ENCODE measurements at places on chromosomes 13 and 19.
A peak's percentile ranks its signal among the peaks of the same experiment; 100 is the strongest.

DNA sequence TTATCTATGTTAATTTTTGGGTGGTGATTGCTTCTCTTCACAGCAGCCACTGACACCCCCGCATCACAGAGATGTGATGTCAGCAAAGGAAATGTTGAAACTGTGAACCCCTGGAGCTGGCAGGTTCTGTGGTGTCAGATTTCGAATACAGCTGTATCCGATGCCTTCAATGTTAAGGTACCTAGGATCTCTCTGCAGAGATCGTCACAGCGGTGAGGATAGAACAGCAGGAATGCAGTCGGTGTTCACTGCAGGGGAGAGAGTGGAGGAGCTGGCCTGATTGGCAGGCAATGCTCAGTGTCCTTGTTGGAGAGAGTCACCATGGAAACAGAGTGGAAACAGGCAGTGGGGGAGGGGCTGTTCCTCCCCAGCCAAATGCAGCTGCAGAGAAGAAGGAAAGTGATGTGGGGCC, 79.5 kb upstream of the ZNF835 start:
- peak; percentile 81 for DNase-seq

GRCh38 chr19:32819419-32820400, 49.9 kb downstream of the SLC7A9 start:
- no peak for DNase-seq

GRCh38 chr19:41811036-41811435, 14.6 kb downstream of the CEACAM3 start:
- DNase-seq = no peak

DNA sequence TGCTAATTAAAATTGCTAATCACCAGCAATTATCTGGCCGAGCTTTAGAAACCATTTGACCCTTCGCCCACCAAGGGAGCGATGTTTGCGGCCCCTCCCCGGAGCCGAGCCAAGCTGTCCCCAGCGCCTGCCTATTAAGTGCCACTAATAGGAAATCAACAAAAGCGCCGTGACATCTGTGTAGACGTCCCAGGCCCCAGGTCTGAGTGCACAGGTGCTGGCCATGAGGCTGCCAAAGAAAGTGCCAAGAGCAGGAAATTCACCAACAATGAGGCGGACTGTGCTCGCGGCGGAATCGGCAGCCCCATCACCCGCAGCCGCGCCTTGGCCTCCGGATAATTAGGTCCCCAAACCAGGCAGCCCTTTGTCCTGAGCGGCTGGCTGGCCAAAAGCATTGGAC, 44.5 kb upstream of the SPACA7 start:
- DNase-seq = no peak

GRCh38 chr13:112446867-112447266, 70.7 kb downstream of the SPACA7 start:
- DNase-seq = no peak

DNA sequence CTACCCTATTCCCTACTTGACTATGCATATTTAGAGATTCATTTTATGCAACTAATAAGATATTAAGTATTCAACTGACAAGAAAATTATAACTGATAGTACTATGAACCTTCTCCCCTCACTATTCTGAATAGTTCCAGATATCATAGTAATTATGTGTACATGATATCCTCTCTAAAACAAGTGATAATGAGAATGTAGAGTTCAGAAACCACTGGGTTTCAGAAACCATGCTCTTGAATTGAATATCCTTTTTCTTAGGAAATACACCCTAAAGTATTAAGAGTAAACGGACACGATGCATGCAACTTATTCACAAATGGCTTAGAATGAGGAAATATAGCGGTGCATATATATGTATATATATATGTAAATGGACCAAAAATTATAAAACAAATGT, 160.9 kb downstream of the TBC1D4 start:
- no peak for DNase-seq

- DNase-seq = no peak
Observed at GRCh38 chr13:98489446-98490194, 87.3 kb downstream of the STK24 start.

DNA sequence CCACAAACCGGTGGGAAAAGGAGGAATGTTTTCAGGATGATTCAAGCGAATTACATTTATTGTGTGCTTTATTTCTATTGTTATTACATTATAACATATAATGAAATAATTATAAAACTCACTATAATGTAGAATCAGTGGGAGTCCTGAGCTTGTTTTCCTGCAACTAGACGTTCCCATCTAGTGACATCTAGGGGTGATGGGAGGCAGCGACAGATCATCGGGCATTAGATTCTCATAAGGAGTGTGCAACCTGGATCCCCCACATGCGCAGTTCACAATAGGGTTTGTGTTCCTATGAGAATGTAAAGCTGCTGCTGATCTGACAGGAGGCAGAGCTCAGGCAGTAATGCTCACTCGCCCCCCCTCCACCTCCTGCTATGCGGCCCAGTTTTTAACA, 54.5 kb downstream of the SPTBN4 start:
- no peak for DNase-seq

DNA sequence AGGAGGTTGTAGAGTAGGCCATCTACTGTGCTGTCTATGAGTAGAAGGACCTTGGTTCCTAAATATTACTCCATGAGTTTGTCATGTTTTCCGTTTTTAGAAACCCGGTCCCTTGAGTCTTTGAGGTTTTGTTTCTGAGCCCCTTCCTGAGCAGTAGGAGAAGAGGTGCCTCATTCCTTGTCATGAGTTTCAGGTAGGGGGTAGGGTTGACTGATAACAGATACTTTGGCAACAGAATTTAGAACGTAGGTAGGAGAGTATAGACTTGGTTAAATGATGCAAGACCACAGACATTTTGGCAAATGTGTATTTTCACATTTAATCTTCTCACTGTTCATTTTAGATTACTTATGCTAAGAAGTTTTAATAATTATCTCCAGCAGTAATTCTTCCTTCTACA, 24.6 kb downstream of the LMO7 start:
- DNase-seq = no peak

DNA sequence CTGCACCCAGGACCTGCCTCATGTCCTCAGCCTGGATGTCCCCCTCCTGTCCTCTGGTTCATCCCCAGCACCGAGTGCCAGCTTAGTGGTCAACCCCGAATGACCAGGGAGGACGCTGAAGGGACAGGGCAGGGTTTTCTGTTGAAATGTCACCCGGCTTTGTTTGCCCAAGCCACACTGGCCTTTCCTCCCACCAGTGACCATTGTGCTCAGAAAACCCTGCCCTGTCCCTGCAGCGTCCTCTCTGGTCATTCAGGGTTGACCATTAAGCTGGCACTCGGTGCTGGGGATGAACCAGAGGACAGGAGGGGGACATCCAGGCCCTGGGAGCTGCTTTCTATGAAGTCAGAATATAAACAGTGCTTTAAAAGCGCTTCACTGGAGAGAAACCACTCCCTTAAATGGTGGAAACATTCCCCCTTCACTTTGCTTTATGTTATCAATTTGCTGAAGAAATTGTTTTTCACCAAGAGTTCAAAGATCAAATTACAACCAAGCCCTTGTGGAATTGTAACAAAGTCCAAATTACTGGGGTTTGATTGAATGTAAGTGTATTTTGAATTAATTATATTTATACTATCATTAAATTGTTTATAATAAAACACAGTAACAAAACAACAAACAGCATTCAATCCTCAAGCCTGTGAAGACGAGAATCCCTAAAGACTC, 21.4 kb downstream of the CARS2 start:
- peak; percentile 30 for DNase-seq

- no peak for DNase-seq
Observed at GRCh38 chr19:45955905-45956608, 17.6 kb downstream of the NOVA2 start.

DNA sequence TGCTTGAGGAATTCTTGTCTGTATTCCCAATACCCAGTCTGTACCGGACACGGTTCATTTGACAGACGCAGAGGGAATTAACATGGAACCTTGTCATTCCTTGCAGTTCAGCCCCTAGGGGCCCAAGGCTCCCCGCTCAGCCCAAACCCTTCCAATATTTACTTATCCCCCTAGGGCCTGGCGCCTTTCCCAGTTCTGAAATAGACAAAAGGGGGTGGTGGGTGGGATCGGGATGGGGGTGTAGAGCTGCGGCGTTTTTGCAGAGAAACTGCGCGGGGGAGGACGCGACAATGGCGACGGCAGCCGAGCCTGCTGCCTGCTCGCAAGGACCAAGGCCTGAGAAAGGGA, 583 bp downstream of the AKAP8L start:
- no peak for DNase-seq

DNA sequence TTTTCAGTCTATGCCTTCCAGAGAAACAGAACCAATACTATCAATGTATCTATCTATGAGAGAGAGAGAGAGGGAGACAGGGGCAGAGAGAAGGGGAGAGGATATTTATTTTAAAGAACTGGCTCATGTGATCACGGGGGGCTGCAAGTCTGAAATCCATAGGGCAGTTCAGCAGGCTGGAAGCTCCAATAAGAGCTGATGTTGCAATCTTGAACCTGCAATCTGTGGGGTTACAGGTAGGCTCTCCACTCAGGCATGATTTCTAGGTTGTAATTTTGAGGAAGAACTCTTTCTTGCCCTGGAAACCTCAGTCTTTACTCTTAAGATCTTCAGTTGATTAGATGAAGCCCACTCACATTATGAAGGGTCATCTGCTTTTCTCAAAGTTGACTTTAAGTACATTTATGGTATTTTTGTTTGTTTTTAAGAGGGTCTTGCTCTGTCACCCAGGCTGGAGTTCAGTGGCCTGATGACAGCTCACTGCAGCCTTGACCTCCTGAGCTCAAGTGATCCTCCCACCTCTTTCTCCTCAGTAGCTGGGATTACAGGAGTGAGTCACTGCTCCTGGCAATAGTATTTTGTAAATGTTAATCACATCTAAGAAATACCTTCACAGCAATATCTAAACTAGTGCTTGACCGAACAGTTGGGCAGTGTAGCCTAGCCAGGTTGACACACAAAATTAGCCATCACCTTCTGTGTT, 376.4 kb downstream of the FGF9 start:
- DNase-seq = no peak

DNA sequence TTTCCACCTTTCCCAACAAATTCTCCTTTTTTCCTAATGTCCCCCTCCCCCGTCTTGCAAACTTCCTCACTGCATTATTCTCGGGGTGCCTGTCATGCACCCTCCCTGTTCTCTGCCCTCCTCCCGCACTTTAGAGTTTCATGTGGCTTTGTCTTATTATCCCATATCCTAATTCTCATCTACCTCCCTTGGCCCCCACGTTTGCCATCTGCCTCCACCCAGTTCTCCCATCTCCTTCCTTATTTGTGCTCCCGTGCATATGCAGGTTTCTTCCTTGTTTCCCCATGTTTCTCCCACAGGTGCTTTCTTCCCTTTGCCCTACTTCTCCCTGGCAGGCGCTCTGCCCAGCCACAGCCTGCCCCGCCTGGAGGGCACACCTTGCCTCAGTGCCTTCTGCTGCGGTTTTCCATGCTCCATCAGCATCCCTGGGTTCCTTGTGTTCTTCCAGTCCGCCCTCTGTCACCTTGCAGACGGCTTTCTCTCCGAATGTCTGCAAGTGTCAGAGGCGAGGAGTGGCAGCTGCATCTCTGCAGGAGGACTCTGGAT, 1.5 kb downstream of the SPATA13 start:
- DNase-seq = no peak

DNA sequence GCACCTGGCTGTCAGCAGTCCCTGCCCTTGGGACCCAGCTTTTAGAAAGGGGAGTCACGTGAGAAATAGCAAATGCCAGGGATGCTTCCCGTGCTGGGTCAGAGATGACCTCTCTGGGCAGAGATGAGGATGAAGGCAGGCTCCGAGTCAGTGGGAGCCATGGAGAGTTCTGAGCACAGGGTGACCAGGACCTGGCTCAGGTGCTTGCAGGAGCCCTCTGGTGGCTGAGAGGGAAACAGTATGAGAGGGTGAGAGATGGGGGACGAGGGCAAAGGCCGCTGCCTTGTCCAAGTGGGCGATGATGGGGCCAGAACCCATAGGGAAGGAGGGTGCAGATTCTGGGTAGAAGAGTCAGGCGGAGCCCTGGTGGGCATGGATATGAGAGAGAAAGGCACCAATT, 15.8 kb downstream of the TMED1 start:
- DNase-seq = no peak

- no peak for DNase-seq
Observed at GRCh38 chr13:44819245-44819644, 170.0 kb downstream of the NUFIP1 start.

Measured in left forelimb (tissue), 1 donor.